Frontal cortex (tissue), 4 donors: ENCODE measurements at places on chromosomes 16 and 17. TPM values are rescaled to one million over a fixed set of nuclear protein-coding genes. Genes with fewer than 3 reads are reported as not detected.

Gene CNOT1
- total RNA-seq = 87.6 TPM

DNA sequence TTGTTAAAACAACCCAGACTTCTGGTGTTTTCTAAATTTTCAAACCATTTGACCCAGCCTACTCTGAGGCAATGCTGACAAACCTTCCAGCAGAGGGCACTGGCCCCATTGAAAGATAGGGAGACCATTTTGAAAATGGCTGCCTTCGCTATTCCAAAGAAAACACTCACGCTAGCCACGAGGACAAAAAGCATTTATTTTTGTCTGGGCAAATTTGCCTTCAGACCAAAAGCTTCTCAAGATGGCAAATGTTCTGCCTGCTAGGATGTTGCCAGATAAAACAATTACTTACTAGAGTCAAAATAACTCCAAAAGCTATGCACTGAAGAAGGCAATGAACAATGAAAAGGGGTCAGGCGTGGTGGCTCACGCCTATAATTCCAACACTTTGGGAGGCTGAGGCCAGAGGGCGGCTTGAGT lies 296.7 kb upstream of the IRX5 start:
- DNase-seq = no peak

GRCh38 chr17:1899403-1900000 lies 69.7 kb downstream of the RPA1 start:
- DNase-seq = no peak

- no peak for DNase-seq
Observed at GRCh38 chr16:81175325-81175891, 63.1 kb upstream of the BCO1 start.

DNA sequence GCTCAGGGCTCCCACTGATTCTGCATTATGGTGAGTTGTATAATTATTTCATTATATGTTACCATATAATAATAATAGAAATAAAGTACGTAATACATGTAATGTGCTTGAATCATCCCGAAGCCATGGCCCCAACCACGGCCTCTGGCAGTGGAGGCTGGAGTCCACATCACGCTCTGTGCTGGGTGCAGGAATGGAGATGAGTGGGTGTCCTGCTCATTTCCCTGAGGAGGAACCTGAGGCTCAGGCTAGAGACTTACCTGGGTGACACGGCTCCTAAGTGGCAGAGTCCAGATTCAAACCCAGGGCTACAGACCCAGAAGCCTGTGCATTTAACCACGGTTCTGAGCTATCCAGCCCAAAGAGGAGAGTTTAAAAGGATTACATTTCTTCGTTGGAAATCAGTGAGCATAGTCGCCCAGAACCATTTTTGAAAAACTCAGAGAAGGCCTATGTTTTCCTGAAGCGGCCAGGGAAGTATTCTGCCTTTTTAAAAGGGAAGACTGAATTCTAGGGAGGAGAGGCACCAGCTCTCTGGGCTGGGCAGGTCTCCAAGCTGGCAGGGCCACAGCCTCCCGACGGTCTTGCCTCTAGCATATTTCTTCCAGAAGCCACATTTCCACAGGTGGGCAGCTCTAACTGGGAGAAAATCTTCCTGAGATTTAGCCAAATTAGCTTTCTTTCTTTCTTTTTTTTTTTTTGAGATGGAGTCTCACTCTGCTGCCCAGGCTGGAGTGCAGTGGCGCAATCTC lies 6.7 kb downstream of the IL4R start:
- DNase-seq = no peak

DNA sequence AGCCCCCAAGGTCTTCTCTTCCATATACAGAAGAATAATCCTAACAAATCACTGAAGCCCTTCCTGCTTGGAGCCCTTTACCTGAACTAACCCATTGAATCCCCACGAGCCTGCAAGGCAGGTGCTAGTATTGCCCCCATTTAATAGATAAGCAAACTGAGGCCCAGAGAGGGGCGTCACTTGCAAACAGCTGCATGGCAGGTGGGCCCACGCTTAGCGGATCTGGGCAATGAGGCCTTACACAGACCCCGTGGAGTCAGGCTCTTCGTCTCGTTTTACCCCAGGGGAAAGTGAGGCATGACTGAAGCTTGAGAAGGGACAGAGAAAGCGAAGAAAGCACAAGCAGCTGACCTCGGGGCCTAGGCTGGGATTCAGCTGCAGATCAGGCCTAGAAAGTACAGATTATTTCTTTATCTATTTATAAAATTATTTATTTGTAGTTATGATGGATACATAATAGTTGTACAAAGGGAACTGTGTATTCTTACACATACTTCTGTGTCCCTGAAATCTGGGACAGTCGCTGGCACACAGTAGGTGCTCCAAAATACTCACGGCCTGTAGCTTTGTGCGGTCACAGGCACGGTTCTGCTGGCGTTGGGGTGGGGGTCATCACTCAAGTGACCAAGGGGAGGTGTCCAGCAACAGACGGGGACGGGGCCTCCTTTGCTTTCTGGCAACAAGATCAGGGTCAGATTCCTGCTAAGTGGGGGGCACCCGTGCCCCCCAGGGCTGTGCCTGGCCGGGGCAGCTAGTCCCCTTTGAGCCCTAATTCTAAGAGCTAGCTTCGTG lies 223.2 kb upstream of the GSE1 start:
- DNase-seq = no peak
